ENCODE measurements at places on chromosomes 2 and 18.

- DNase-seq: no peak
Observed at GRCh38 chr18:29154758-29155725, 978.1 kb upstream of the CDH2 start.

DNA sequence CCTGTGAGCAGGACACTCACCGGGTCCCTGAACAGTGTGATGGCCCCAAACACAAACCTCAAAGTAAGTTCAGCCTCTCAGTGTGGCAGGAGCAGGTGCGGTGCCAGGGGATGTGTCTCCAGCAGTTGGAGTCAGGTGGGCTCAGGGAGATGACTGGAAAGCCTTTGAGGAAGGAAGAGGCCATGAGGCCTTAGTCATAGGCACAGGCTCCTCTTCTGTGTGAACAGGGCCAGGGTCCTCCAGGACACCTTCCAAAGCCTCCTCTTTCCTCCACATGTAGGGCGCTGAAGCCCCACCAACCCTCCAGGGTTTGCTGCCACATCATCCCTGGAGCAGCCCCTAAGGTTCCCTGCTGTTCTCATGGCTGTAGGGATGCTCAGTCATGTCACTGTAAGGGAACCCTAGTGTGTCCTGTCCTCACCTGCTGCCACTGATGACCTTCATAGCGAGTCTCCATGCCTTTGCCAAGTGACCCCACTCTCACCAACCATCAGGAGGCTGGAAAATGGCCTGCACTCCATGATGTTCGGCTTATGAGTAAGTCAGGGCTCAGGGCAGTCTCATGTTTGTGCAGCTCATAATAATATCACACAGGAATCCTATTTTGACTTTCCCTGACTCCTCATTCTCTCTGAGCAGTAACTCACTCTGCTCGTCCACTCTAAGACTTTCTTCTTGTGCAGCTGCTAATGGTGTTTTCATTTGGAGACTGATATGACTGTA is 1152.9 kb downstream of the RPIA start:
- no peak for DNase-seq

- no peak for DNase-seq
Observed at GRCh38 chr2:141805302-141805701, 325.5 kb downstream of the LRP1B start.

DNA sequence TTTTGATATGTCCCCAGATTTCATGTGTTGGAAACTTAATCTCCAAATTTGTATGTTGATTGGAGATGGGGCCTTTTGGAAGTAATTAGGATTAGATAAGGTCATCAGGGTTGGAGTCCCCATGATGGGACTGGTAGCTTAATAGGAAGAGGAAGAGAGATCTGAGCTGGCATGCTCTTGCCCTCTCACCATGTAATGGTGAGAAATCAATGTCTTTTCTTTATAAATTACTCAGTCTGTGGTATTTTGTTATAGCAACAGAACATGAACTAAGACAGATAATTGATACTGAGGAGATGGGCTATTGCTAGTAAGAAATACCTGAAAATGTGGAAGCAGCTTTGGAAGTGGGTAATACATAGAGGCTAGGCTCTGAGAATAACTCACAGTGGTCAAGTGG is 48.0 kb downstream of the CDC42EP3 start:
- DNase-seq: no peak

GRCh38 chr18:25454270-25454659 is 102.3 kb upstream of the ZNF521 start:
- DNase-seq: no peak

DNA sequence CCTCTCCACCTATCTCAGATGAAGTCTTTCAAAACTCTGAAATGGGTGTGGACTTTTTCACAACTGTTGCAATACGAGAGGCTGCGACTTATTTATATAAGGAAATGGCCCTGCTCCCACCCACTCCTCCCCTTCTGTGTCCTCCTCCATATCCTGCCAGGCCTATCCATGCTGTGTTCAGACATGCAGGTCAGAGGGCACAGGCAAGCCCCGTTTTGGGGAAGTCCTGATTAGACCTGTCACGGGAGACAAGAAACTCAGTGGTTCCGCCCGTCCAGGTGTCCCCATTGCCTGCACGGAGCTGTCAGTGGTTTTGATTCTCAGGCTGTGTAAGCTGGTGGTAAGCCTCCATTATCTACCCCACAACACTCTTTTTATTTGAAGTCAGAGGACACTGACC is 99.6 kb upstream of the MGAT5 start:
- DNase-seq: no peak

- no peak for DNase-seq
Observed at GRCh38 chr2:25410370-25410769, 68.6 kb upstream of the DNMT3A start.

DNA sequence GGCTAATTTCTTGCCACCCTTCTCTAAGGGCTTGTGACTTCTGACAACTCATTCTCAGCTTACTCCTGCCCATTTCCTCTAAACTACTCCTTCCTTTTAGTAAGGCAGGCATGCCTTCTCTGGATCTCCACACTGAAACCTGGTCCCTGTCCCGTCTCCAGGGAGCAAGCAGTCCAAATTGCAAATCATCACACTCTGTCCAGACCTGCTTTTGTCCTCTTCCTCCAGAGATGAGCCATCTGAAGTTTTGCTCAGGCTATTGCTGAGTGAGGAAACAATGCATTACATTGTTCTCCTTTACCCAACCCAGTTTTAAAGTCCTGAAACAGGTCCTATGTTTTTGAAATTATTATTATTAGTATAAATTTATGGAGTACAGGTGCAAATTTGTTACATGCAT is 57.3 kb downstream of the ARHGAP25 start:
- DNase-seq: no peak

DNA sequence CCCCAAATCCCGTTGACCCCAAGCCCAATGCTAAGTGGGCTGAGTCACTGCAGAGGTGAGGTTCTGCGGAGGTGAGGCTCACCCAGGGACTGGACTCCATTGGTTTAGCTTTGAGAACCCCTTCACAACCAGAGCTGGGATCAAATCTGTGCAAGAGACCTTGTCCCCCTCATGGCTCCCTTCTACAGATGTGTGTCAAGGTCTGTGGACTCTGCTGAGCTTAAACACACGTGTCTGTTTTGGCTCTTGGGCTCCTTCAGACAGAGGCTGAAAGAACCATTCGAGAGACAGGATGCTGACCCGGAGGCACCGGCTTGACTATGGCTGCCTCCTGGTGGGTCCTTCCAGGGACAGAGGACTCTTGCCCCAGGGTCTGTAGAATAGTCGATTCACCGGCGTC is 190.3 kb downstream of the LPIN1 start:
- DNase-seq: no peak

- DNase-seq: no peak
Observed at GRCh38 chr2:160703648-160704585, 210.3 kb upstream of the RBMS1 start.

- DNase-seq: no peak
Observed at GRCh38 chr2:64455545-64455944, 1.6 kb downstream of the LGALSL start.

GRCh38 chr2:119157850-119158511 is 570 bp downstream of the C1QL2 start:
- DNase-seq: no peak

DNA sequence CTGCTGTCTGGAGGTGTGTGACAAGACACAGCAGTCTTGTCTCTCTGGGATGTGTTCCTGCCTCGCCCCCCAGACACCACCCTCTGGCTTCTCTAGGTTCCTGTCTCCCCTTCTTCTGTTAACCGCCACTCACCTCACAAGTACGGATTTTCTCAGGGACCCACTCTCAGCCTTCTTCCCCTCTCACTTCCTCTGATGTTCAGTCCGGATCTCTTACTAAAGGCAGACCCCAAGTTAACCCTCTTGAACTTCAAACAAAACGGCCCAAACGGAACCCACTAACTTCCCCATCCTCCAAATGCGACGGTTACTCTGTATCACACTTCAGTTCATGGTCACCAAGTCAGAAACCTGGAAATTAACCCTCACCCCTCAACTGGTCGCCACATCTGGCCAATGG is 32.0 kb downstream of the B4GALT6 start:
- DNase-seq: no peak

- no peak for DNase-seq
Observed at GRCh38 chr2:137500599-137500998, 463.7 kb upstream of the HNMT start.

DNA sequence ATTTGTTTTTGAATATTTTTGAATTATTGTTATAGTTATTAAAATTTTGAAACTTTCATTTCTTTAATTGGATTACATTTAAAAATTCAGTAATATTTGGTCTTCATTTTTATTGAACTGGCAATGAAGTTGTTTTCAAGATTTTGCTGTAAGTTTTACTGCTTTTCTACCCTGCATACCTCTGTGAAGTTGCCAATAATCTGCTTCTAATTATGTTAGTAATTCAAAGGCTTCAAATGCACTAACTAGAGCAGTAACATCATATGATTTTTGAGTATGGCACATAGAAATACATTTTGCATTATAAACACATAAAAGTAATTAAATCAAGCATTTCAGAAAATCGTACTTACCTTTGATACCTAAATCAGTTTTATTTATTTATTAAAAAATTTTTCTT is 40.3 kb upstream of the FAM171B start:
- no peak for DNase-seq

GRCh38 chr2:202069170-202070067 is 3.6 kb upstream of the KIAA2012 start:
- no peak for DNase-seq

- no peak for DNase-seq
Observed at GRCh38 chr2:237152361-237152760, 66.7 kb downstream of the COPS8 start.

DNA sequence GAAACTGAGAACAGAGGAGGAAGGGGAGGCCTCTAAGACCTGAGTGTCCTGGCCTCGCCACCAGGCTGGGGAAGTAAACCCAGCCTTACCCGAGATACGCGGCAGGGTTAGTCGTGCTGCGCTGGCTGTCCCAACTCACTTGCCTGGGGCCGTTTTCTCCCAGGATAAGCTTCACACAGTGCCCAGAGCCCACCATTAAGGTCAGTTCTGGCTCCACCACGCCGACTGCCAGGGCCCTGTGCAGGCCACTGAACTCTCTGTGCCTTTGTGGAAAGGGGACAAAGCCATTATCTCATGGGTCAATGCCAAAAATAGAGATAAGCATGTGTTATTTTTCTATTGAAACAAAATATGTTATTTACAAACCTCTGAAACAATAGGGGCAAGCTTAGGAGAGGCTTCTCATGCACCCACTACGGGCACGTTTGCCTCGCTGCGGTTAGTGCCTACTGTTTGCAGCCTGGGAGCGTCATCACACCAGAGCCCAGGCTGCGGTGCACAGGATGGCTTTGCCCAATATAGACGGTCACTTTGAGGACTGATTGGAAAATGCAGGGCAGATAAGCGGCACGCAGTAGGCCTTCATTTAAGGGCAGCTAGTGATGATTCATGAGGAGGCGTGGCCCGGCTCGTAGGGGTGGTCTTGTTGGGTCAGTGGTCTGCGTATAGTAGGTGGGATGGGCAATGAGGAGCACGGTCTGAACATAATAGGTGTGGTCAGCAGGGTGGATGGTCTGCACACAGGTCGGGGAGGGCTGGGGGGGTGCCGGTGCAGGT is 242.1 kb downstream of the GLI2 start:
- DNase-seq: no peak

DNA sequence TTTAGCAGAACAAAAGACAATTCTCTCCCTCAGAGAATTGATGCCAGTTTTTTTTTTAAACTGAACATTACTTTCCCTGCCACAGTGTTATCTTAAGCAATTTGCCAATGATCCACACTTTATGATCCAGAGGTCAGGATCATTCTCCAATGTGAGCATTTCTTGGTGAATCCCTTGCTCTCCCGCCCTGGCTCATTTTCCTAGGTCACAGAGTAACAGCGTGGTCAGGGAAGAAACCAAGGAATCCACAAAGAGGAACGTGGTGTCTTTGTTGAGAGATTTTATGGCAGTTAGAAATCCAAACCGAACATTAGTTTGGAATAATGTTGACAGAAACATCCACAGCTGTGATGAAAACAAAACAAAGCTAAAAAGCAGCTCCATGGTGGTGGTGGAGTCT is 250.3 kb downstream of the TTC32 start:
- DNase-seq: no peak

DNA sequence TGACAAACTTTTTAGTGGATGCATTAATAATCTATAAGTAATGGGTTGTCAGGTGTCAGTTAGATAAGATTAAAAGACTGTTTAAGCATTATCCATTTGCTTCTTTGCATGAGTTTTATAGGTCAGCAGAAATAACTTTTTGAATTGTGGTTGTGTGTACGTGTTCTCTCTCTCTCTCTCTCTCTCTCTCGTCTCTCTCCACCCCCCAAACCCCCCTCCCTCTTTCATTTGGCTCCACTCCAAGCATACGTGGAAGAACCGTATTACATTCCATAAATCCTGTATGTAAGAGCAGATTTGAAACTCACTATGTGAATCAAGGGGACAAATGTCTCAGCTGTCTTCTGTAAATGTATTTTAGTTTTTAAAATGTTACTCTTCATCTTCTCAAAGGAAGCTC is 120.2 kb downstream of the MEIS1 start:
- no peak for DNase-seq

GRCh38 chr18:50629148-50629631 is 69.3 kb downstream of the MAPK4 start:
- no peak for DNase-seq

- DNase-seq: no peak
Observed at GRCh38 chr2:48531141-48531648, 1.2 kb downstream of the STON1 start.

DNA sequence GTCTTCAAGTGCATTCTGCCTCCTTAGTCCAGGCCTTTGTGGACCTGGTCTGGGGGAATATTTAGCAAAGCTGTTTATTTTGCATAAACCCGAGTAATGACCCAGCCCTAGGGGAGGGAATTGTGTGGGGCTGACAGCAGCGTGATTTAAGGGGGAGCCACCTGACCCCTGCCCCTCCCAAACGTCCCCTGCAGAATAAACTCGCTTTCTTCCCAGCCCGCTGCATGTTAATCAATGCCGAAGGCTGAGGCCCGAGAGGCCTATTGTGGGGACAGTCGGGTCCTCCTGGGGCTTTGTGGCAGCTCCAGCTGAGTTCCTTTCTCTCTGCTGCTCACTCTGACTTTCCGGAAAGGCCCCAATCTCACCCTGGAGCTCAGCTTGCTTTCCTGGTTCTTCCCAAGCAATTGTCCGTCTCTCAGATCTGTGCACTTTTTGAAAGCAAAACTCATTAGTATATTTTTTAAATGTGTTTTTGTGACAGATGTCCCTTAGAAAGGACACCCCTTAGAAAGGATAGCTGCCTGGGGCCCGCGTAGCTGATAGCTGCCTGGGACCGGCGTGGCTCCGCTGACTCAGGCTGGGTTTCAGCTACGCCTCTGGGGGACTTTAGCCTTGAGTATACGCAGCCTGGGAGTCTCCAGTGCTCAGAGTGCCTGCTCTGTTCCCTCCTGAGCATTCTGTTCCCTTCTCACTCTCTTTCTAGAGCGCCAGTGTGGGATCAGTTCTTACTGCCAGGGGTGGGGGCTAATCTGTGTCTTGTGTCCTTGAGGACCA is 158.3 kb downstream of the GLI2 start:
- no peak for DNase-seq

DNA sequence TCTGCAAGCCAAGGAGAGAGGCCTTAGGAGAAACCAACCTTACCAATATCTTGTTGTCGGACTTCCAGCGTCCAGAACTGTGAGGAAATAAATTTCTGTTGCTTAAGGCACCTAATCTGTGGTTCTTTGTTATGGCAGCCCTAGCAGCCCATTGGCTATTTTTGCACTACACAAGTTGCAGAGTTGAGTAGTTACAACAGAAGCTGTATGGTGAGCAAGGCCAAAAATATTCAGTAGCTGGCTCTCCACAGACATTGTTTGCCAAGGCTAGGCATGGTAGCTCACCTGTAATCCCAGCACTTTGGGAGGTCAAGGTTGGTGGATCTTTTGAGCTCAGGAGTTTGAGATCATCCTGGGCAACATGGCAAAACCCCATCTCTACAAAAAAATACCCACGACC is 27.1 kb upstream of the SCYGR1 start:
- DNase-seq: no peak
